ENCODE measurements at places on chromosomes 1 and 21.
A peak's percentile ranks its signal among the peaks of the same experiment; 100 is the strongest.

GRCh38 chr1:110214454-110215404 lies 4.6 kb downstream of the KCNC4 start:
- no peak for DNase-seq

GRCh38 chr1:155729031-155729898 lies 40.4 kb downstream of the DAP3 start:
- peak; percentile 14 for DNase-seq

DNA sequence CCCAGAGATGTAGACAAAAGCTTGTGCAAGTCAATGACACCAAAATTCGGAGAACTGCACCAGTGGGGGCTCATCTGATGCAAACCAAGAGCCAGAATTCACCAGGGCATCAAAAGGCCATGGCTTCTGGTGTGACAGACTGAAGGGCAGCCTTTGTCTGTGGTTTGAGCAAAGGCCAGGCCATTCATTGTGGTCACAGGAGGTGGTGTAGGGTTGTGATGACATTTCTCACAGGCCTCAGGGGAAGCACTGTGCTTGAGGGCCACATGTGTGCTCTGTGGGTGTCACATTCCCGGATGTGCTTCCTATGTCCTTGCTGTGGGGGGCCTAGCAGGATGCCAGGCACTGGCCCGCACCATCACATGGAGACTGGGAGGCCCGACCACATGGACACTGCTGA lies 22.5 kb upstream of the KCNE1 start:
- no peak for DNase-seq

DNA sequence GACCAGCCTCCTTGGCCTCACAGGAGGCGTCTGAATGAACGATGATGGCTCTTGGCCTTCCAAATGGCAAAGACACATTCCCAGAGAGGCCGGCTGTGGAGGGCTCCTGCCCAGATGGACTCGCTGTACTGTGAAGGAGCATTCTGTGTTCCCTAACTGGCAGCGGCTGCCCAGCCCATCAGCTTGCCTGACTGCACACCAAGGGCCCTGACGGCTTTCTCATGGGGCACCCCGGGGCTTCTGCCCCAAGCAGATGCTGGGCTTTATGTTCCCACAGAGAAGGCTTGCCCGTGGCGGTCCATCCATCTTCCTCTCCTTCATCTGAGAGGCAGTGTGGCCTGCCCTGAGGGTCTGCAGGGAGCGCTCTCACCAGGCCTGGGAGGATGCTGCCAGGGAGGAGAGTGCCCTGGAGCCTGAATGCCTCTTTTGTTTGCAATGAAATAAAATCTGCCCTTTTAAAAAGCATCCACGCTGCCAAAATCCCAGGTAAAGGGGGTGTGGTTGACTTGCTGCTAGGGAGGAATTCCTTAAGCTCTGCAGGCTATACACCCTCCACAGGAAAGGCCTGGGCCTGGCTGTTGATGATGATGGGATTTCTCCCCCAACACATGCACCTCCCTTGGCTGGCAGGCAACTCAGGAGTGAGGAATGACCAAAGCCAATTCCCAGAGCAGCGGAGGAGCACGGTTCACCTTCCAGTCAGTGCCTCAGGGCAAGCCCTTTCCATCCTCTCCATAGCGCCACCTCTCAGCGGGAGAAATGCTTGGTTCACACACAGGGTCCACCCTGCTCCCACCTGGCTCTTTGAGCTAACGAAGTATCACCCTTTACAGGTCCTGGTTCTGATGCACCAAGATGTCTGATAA lies 84.6 kb upstream of the SSX2IP start:
- DNase-seq, result no peak

GRCh38 chr1:69221524-69221923 lies 346.2 kb upstream of the LRRC7 start:
- no peak for DNase-seq

DNA sequence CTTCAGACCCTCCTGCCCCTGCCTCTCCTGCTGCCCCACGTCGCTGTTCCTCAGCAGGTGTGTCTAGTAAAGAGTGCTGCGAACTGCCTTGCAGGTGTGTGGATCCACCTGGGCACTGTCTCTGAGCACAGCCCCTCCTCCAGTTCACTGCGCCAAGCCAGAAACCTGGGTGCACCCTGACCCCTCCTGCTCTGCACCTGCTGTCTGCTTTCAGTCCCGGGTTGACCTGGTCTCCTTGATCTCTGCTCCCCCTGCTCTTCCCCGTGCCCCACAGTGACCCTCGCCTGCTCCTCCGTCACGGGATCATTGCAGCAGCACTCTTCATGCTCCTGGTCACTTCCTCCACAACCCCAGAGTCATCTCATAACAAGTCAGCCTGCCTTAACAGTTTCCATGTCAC lies 6.5 kb downstream of the A3GALT2 start:
- no peak for DNase-seq

DNA sequence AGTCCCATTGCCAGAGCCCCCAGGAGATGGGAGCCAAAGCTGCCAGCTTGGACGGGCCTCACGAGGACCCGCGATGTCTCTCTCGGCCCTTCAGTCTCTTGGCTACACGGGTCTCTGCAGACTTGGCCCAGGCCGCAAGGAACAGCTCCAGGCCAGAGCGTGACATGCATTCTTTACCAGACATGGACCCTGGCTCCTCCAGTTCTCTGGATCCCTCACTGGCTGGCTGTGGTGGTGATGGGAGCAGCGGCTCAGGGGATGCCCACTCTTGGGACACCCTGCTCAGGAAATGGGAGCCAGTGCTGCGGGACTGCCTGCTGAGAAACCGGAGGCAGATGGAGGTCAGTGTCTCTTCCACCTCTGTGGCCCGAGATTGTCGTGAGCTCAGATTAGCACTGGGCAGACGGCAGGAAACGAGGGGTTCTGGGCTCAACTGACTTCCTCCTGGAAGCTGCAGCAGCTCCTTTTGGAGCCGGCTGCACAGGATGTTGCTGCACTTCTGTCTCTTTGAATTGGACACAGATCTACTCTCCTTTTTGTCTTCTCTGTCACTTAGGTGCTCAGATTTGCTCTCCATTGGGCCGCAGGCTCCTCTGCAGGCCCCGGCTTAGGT lies 68.0 kb downstream of the DISC1 start:
- DNase-seq, result no peak

DNA sequence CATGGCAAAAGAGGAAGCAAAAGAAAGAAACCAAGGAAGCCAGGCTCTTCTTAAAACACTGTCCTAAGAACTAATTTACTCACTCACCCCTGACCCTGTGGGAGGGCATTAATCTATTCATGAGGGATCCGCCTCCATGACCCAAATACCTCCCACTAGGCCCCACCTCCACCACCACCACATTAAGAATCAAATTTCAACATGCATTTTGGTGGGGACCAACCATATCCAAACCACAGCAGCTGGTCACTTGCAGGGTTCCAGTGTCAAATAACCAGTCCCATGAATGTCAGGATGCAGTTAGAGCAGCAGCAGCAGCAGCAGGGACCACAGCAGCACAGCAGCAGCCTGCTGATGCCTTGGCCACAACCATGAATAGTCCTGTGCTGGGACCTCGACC lies 83.8 kb downstream of the ZC3H11B start:
- DNase-seq, result no peak

DNA sequence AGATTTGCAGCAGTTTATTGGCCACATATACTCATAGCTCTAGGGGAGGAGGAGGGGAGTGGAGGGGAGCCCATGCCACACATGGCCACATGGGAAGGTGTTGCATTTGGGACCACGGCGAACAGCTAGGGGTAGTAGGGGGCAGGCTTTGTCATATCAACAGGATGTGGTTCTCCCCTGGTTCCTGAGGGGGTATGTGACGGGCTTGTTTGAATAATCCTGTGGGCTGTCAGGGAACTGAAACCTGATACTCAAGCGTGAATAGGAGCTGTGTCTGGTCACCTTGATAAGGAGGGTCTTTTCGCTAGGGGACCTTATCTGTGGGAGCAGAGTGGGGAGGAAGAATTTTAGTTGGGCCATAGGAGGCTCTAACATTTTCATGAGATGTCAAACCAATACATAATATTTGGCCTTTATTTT lies 264.7 kb downstream of the CTH start:
- DNase-seq, result no peak

- DNase-seq, result no peak
Measured at GRCh38 chr1:179798864-179799516, 55.9 kb downstream of the FAM163A start.

GRCh38 chr1:67687198-67687545 lies 2.2 kb downstream of the GADD45A start:
- DNase-seq, result no peak

DNA sequence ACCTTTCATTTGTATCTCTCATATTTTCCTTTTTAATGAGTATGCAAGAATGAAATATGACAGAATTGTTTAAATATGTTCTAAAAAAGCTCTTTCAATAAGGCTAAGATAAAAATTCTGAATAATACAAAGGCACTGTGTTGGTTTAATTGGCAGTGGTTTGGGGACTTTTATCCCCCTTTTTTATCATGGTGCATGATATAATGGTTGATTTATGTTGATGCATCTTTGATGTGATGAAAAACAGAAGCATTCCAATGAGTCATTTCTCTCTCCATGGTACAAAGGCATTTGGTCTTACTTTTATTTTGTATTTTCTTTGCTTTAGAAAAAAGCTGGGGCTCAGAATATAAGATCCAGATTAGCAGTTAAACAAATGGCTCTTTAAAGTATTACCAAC lies 127.2 kb upstream of the GREM2 start:
- no peak for DNase-seq

DNA sequence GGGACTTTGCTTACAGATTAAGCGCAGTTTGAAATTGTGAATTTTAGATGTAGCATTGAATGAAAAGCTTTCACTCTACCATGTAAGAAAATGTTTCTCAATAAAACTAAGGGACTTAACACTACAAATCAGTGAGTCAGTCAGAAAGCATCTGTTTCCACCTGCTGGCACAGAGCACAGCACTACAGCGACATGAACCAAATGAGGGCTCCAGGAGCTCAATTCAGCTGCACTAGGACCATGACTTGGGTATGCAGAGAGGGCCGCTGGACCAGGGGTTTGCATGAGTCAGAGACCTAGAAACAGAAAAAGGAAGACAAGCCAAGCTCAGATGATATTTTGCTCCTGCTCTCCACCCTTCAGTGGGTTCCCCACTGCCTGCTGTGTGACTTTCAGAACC lies 5.2 kb downstream of the SUSD4 start:
- peak; percentile 28 for DNase-seq

- no peak for DNase-seq
Measured at GRCh38 chr1:195886000-195886399, 722.2 kb downstream of the KCNT2 start.

- peak; percentile 48 for DNase-seq
Measured at GRCh38 chr1:100353988-100354387, 1.7 kb downstream of the CDC14A start.

Data from kidney epithelial cell (primary cell).